Suppressor macrophage (primary cell): ENCODE measurements at places on chromosomes 6 and 20.
A peak's percentile ranks its signal among the peaks of the same experiment; 100 is the strongest.

- peak; percentile 71 for DNase-seq
Measured at GRCh38 chr6:83536034-83536646, 23.8 kb downstream of the PRSS35 start.

DNA sequence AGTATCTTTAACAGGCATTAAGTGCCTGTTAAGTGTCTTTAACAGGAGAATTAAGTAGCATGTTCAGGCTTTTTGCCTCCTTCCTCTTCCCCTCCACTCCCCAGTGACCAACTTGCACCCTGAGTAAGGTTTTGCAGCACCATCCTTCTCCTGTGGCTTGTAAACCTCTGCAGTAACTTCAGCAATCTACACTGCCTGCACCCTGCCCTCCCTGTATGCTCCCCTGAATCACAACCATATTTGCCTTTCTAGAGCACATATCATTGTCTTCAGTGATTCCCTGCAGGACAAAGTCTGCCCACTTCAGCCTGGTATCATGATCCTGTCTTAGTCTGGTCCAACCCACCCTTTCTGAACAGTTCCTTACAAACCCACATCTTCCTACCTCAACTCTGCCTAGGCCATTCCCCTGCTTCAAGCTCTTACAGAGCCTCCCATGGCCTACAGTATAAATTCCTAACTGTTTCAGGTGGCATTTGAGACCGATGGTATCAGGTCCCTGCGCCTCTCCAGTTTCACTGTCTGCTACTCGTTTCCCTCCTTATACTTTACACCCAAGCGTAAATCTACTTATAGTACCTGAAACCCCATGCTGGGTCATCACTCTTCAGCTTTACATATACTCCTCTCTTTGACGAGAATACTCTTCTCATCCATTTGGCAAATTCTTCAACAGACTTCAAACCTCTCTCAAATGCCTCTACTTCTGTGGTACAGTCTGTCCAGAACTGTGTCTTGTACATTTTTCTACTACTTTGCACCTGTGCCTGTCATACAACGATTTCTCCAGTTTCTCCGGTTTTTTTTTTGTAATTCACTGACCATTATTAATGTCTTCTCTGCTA, 69.8 kb downstream of the ZHX3 start:
- no peak for DNase-seq

GRCh38 chr6:31038559-31038958, 28.3 kb downstream of the MUC22 start:
- no peak for DNase-seq

GRCh38 chr6:74447013-74447412, 751.0 kb downstream of the CD109 start:
- no peak for DNase-seq

DNA sequence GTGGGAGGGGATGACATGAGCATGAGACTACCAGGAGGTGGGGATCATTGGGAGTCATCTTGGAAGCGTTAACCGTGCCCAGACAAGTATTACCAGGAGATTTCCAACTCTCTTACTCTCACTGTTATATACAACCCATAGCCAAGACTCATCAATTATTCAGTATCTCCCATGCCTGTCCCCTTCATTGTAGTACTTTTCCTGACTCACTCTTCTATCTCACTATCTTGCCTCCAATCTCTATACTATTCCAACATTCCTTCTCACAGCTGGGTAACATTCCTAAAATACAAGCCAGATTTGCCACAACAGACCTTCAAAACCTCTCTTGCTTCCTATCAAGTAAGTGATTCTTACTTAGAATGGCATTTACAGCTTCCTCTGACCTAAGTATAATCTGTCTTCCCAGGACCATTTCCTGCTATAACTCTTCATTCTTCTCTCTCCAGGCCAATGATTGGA, 226.3 kb upstream of the SMLR1 start:
- DNase-seq = no peak

- DNase-seq = no peak
Measured at GRCh38 chr6:131776985-131777384, 30.8 kb upstream of the ENPP1 start.

DNA sequence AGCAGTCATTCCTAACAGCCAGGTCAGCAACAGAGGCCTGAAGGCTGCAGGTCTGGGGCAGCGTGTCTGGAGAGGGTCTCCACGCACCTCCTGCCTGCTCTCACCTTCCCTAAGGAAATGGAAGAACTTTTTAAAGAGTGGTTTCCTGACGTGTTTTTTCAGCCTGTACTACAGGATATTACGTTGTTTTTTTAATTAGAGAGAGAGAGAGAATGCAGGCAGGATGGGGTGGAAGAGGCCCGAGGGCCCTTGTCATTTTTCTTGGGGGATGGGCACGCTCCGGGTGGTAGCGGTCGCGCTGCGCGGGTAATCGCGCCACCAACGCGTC, 2.1 kb downstream of the DLL1 start:
- DNase-seq = no peak

DNA sequence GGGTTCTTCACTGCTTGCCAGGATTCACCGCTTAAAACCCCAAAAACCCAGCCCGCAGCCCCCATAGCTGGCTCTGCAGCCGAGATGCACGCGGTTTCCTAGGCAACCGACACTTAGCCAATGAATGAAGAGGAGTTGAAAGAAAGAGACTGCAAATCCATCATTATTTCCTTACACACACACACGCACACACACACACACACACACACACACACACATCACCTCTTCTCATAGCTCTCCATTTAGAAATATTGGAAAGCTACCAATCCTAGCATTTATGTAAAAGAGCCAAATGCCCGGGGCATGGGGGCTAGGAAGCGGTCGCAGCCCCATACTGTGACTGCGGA, 3.4 kb upstream of the TUBB2B start:
- no peak for DNase-seq

- DNase-seq = peak; percentile 40
Measured at GRCh38 chr6:148414836-148415235, 72.2 kb downstream of the SASH1 start.

DNA sequence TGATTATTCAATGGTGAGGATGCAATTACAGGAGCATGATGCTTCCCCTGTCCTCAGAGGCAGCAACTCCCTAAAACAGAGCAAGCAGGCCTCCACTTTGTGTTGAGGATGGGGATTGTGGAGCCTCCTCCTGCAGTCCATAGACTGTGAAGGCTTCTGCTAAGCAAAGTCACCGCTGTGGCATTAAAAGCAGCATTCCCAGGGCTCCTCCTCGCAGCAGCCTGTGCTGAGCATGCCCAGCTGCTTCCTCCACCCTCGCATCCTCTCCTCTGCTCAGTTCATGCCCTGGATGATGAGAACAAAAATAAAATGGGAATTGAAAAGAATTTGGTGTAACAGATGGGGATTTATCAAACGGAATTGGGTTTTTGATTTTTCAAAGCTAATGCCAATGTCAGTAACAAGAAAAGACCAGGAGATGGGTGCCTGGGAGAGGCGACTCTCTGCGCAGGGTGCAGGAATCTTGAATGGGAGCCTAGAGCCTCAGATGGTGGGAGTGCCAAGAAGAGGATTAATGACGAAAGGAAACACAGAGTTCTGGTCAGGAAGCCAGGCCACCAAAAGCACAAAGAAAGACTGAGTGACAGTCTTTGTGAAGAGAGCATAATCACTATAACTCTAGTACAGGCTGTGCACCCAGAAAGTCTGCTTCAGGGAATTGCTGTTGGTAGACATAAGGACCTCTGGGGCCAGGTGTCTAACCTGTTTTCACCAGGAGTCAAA, 347.6 kb downstream of the TPBG start:
- DNase-seq = no peak

GRCh38 chr6:70586114-70586513, 19.4 kb downstream of the SDHAF4 start:
- no peak for DNase-seq

DNA sequence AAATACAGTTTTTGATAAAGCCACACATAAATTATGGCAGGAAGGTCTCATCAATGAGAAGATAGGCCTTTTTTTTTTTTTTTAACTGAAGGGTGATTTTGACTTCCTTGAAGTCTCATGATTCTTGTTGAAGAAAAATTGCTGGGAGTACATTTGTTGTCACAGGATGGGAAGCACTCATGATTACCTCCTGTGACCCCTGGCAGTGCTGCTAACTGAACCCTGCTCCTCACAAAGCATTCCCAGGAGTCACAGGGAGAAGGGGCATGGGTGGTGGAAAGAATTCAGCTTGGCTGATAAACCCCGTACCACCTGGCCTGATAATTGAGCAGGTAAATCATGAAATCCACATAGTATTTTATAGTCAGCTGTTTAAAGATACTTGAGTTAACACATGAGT, 86.9 kb downstream of the CD109 start:
- peak; percentile 18 for DNase-seq

DNA sequence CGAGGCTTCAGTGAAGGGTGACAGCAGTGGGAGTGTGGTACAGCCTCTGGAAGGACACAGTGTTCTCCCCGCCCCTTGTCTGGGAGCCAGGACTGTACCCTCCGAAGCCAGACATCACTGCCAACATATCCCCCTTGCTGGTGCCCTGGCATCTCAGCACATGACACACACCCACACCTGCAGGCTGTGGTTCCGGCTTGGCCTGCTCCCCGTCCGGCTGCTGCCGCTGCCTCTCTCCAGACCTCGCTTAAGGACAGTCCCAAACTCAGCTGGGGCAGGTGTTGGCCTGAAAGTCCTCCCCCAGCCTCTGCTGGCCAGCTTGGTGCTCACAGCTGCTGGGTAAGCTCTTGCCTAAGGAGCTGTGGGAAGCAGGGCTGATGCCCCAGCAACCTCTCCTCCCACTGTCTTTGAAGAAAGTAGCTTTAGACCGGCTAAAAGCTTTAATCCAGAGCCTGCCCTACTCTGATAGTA, 7.0 kb downstream of the EMILIN3 start:
- DNase-seq = no peak

DNA sequence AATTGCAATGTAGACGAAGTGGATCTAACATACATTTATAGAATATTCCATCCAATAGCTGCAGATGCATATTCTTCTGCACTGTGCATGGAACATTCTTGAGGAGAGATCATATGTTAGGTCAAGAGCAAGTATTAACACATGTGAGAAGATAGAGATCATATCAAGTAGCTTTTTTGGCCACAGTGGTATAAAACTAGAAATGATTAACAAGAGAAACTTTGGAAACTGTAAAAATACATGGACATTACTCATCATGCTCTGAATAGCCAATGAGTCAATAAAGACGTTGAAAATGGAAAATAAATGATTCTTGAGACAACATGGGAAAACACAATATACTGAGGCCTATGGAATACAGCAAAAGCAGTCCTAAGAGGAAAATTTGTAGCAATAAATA, 94.2 kb downstream of the STXBP5 start:
- DNase-seq = no peak

DNA sequence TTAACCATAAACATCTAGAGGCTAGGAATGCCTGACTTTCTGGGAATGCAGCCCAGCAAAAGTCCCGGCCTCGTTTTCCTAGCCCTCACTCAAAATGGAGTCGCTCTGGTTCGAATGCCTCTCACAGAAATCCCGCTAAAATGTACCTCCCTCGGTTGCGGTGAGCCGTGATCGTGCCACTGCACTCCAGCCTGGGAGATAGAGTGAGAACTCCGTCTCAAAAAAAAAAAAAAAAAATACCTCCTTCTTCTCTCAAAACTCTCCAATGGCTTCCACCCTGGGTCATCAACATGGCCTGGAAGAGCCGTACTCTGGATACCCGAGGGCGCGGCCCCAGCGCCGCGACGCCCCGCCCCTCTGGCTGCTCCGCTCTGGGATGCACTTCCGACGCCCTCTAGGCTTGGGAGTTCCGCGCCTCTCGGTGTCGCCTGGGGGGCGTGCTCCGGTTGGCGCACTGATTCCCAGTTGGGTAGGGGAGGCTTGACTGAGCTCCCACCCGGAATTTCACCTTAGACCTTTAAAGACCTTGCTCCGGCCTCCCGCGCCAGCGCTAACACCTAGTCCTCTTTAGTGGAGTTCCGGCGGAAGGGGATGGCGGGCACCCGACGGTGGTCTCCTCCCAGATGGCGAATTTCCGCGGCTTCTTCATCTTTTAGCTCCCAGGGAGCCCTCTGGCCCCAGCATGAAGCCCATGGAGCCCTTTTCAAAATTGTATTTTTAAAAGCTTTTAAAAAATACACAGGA, 12.3 kb downstream of the HMGN4 start:
- DNase-seq = peak; percentile 55

- no peak for DNase-seq
Measured at GRCh38 chr20:43921227-43921780, 6.7 kb downstream of the TOX2 start.

DNA sequence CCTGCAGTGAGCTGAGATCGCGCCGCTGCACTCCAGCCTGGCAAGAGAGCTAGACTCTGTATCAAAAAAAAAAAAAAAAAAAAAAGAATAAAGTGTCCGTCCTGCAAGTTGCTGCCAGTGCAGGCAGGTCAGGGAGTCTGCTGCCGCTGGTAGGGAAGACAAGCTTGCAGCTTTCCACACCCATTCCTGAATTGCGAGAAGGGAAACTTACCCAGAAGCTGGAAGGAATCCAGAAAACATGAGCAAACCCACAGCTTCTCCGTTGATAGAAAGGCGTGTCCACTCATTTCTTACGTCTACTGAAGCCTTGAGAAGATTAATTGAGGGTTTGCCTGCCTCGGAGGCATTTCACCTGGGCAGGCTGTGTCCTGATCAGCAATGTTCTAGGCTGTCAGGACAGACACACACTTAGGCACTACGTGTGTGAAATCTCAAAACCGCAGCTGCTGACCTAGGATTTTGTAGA, 61.6 kb upstream of the DSP start:
- peak; percentile 84 for DNase-seq

DNA sequence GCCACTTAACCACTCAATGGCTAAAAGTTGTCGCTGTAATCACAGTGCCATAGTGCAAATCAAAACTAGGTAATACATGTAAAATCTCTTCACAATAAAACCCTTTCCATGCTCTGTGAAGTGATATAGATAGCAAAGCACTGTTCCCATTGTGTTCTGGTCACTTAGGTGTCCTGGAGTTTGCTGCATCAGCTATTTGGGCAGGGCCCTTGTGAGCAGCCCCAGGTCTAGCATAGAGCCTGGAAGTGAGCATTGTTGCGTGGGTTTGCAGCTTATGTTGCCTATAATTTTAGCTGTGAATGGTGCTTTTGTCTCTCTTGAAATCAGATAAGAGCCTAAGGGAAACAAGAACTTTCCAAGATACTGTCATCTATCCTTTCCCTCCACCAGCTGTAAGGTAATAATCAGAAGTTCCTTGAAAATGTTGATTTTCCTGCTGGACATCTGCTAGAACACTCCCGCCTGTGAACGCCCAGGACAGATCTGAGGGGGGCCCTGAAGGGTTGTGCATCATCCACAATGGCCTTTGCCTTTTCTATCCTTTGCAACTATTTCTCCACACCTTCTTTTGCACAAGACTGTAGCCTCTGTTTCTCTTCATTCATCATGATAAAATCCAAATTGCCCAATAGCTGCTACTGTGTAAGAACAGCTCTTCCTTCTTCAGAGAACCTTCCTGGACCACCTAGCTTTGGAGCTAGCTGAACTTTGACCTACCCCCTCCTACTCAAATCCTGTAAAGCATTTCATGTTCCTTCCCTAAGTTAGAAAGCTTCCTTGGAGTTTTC, 57.0 kb downstream of the TNFAIP3 start:
- DNase-seq = peak; percentile 44
